ENCODE measurements at places on chromosomes 3 and 15. TPM values are rescaled to one million over a fixed set of nuclear protein-coding genes. Genes with fewer than 3 reads are reported as not detected.

DNA sequence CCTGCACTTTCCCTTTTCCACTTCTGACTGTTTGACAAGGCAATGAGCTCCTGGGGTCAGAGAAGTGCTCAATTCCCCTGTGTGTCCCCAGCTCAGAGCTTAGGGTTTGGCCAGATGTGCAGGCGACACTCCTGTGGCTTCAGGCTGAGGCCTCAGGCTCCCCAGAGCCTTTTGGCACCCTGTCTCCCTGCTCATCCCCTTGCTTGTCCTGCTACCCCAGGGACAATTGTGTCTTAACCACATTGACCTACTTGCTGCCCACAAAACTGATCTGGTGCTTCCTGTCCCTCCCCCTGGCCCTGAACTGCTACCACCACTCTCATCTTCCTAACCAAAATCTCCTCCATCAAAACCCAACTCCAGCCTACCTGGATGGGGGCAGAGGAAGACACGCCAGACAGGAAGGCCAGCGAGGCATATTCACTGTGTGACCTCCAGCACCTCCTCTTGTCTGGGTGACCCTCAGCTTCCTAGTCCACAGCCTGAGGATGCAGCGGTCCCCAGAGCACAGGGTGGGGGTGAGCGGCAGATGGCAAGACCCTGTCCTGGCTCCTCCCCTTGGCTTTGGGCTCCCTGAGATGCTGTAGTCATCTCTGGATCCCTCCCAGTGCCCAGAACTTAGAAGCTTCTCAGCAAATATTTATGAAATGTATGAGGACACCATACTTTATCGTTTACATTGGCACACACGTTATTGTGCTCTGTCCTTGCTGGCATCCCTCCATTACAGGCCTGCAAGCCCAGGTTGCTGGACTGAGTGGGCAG, 98.9 kb upstream of the SLC6A6 start:
- no peak overlapping the region for H3K27ac ChIP-seq
- no peaks in the 10 kb centered on the region for H3K36me3 ChIP-seq
- peaks cover 36% of the 10 kb centered on the region for H3K27me3 ChIP-seq
- H3K4me1 ChIP-seq = peaks cover 6% of the 10 kb centered on the region

DNA sequence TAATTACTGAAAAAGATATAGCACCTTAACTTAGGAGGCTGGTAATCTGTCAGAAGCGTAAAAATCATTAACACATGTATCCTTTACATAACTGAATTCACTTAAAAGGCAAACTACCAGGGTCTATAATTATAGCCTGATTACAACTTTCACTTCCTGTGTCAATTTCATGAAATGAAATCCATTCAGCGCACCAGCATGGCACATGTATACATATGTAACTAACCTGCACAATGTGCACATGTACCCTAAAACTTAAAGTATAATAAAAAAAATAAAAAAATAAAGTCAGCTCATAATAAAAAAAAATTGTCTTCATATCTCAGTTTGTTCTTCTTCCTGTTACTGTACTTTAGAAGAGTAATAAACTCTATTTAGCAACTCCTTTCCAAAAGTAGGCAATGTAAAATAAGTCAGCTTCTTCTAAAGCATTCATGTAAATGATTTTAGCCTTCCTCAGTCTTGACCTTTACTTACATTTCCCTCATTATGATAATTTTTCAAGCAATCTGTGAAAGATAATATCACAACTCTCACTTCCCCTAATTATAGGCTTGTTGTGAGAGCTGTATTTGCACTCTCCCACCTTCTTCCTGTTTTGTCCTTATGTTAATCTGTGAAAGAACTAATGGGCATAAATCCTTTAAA, 50.1 kb downstream of the KBTBD8 start:
- no peak for DNase-seq
- H3K4me1 ChIP-seq = peaks cover 15% of the 10 kb centered on the region
- H3K4me3 ChIP-seq = no peak overlapping the region

Gene CD96
- total RNA-seq = not detected

Gene UROC1
- total RNA-seq = not detected
